Keratinocyte (primary cell): ENCODE measurements at places on chromosomes 1 and 21. TPM values are rescaled to one million over a fixed set of nuclear protein-coding genes. Genes with fewer than 3 reads are reported as not detected.
A peak's percentile ranks its signal among the peaks of the same experiment; 100 is the strongest.

The GUCA2B gene
- polyA plus RNA-seq, result not detected in 3 replicates

- no peak for DNase-seq
- H3K4me3 ChIP-seq, result no peak overlapping the region
Observed at GRCh38 chr1:228094432-228095016, 8.6 kb downstream of the C1orf35 start.

The TAS1R1 gene
- polyA plus RNA-seq, result not detected in 3 replicates

The WNT3A gene
- 0.07 to 0.15 TPM (median 0.07 TPM) in 3 replicates for polyA plus RNA-seq

The CELA3A gene
- polyA plus RNA-seq, result not detected in 3 replicates

DNA sequence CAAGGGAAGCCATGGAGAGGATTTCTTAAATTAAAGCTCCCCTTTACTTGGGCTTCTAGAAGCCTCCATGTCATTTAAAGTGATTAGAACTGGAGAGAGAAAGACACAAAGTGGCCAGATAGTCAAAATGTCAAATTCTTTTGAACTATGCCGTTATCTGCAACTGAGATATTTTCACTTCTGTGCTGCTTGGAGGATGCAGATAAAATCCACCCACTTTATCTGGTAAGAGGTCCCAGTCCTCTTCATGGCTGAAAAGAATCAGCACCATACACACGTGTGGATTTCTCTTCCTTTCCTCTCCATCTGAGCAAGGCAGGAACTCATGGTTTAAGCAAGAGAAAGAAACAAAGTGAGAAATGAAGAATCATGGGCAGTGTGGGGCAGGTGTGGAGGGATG is 276.9 kb upstream of the RUNX1 start:
- H3K36me3 ChIP-seq, result no peaks in the 10 kb centered on the region
- peaks cover 10% of the 10 kb centered on the region for H3K4me1 ChIP-seq
- no peak overlapping the region for H3K4me3 ChIP-seq
- no peak for DNase-seq

DNA sequence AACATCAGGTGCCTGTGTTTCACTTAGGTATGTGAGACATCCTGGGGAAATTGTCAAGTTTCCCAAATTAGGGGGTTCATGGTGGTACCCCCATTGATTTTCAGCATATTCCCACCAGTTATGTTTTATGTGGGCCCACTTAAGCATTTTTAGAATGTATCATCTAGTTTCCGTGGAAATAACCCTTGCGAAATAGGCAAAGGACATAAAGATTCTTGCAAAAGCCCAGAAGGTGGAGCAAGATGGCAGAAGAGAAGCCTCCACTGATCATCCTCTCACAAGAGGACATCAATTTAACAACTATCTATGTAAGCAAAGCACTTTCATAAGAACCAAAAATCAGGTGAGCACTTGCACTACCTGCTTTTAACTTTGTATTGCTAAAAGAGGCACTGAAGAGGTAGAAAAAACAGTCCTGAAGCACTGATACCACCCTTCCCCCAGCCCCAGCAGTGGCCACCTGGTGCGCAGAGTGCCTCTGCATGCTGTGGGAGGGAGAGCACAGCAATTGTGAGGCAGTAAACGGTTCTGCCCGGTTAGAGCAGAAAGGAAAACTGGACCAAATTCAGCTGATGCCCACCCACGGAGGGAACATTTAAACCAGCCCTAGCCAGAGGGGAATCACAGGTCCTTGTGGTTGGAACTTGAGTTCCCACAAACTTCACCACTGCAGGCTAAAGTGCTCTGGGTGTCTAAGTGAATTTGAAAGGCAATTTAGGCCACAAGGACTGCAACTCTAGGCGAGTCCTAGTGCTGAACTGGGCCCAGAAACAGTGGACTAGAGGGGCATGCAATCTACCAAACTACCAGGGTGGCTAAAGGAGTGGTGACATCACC is 23.2 kb downstream of the MCOLN2 start:
- H3K4me3 ChIP-seq, result no peak overlapping the region
- no peak overlapping the region for H3K27ac ChIP-seq
- H3K4me1 ChIP-seq, result no peaks in the 10 kb centered on the region
- no peak for DNase-seq
- no peaks in the 10 kb centered on the region for H3K27me3 ChIP-seq

DNA sequence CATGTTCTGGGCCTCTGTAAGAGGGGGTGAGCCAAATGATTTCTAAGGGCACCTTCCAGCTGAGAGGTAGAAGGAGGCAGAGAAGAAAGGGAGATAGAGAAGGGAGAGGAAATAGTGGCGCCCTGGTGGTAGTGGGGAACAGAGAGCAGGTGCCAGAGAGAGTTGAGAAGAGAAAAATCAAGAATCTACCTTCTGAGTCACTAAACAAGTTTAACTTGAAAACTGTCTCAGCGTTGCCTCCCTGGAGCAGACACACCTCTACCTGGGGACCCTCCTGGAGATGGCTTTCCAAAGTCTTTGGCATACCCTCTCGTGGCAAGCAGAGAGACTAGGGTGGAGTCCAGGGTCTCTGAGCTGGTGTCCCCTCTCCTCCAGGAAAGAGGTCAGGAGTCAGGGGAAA is 1.1 kb upstream of the SLC45A3 start:
- H3K4me3 ChIP-seq, result no peak overlapping the region
- peaks cover 12% of the 10 kb centered on the region for H3K4me1 ChIP-seq
- H3K36me3 ChIP-seq, result no peaks in the 10 kb centered on the region
- no peak for DNase-seq

DNA sequence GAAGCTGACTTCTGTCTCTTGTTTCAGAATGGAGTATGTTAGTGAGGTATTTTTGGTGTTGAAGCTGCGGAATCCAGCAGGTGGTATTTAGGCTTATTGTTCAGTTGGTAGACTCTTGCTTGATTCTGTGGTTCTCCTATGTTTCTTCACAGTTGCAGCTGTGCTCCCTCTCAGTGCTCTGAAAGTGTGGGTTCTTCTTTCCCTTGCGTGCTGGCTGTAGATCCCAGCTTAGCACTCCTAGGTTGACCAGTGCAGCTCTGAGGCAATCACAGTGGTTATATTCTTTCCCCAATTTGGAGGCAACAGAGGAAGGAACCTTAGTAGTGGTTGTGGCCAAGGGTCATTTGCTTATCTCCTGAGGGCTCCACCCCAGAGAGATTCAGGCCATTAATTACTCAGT is 269.2 kb upstream of the NRIP1 start:
- H3K4me1 ChIP-seq, result no peaks in the 10 kb centered on the region
- no peaks in the 10 kb centered on the region for H3K27me3 ChIP-seq
- no peak overlapping the region for H3K4me3 ChIP-seq
- no peak for DNase-seq
- H3K36me3 ChIP-seq, result no peaks in the 10 kb centered on the region

DNA sequence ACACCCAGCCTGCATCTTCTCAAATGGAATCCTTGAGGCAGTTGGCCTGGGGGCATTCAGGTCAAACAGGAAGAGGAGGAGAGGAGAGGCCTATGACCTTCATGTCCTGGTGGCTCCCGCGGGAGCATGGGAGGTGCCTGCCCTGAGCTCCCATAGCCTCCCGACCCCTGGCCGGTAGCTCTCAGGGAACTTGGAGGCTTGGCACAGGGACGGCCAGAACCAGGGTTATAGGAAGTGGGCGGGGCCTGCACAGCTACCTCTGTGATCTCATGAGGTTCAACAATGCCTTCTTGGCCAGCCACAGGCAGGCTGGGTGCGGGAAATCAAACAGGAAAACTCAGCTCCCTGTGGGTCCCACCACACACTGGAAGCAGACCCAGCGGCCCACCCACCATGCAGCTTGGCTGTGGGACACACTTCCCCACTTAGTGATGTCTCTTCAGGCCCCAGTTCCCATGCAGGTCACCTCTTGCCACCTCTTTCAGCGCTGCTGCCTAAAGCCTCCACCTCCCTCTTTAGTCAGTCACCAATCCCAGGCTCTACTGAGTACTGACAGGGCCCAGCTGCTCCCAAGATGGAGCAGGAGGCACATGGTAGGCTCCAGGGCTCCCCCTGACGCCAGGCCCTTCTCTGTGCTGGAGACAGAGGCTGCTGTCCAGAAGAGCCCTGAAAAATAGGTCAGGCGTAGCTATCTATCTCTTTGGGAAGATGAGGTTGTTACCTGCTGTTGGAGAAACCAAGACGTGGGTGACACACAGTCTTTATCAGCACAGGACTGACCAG is at the start of gene SLFNL1:
TSS of gene SLFNL1 (minus strand) at position 200 of the 783 bp plus-strand sequence. CDS start 1,065 bp downstream, outside the sequence.
- no peak within 1 kb of the TSS for H3K27ac ChIP-seq
- no peaks in the 10 kb centered on the region for H3K27me3 ChIP-seq
- H3K4me1 ChIP-seq, result no peaks in the 10 kb centered on the region
- DNase-seq, result no peak

- no peak for DNase-seq
- H3K4me1 ChIP-seq, result peaks cover 7% of the 10 kb centered on the region
- H3K4me3 ChIP-seq, result no peak overlapping the region
- H3K27ac ChIP-seq, result no peak overlapping the region
- no peaks in the 10 kb centered on the region for H3K27me3 ChIP-seq
Observed at GRCh38 chr1:206851341-206852010, 13.9 kb upstream of the IL20 start.

GRCh38 chr1:47224676-47225399 is 7.2 kb downstream of the TAL1 start:
- H3K4me3 ChIP-seq, result no peak overlapping the region
- H3K36me3 ChIP-seq, result no peaks in the 10 kb centered on the region
- H3K4me1 ChIP-seq, result no peaks in the 10 kb centered on the region

DNA sequence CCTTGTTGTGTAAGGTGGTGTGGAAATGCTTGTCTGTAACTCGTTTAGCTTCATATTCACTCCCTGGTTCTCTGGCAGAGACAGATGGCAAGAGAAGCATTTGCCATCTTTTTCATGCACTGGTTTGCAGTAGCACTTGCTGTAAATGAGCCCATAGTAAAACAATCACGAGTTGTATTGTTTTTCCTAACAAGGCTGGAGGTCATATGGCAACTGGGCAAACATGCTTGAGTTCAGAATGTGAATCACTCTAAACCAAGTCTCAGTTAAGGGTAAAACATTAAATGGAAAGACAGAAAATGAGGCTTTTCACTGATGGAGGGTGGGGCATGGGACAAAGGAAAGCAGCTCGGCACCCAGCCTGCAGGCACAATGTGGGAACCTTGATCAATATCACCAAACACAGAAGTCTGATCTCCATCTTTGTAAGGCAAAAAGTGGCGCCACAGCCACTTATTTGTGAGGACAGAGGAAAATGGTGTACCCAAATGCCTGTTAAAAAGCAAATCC is 26.5 kb upstream of the LPAR3 start:
- no peaks in the 10 kb centered on the region for H3K36me3 ChIP-seq
- H3K4me3 ChIP-seq, result no peak overlapping the region
- H3K27me3 ChIP-seq, result no peaks in the 10 kb centered on the region
- DNase-seq, result no peak
- H3K4me1 ChIP-seq, result no peaks in the 10 kb centered on the region
- no peak overlapping the region for H3K27ac ChIP-seq

DNA sequence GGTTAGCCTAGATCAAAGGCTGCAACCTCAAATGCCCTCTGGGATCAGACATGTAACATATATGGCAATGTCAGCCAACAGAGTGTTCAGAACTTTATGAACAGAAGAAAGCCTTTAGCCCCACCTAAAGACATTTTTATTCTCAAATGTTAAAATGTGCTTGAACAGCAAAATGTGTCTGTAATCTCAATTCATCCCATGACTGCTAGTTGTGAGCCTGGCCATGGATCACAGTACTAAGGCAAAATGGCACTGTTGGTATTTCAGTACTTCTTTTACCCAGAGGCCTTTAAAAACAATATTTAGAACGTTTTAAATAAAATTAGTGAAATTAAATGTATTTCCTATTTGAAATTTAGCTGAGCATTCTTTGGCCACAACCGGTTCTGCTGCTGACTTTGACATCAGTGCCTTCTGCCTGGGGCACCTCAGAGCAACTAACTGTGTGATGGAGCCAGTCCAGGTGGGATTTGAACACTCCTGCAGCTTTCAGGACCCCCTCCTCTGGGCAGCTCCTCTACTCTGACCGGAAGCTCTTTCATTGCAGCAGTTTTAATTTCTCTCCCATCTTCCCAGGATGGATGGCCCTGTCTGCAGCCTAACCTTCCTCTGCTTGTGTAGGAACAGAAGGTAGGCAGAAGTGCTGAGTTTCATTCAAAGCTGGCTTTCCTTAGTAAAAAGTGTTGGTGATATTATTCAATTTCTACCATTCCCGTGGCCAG is 68.3 kb upstream of the NFIA start:
- no peak overlapping the region for H3K27ac ChIP-seq
- DNase-seq, result no peak
- H3K36me3 ChIP-seq, result no peaks in the 10 kb centered on the region
- H3K4me3 ChIP-seq, result no peak overlapping the region
- H3K4me1 ChIP-seq, result no peaks in the 10 kb centered on the region

DNA sequence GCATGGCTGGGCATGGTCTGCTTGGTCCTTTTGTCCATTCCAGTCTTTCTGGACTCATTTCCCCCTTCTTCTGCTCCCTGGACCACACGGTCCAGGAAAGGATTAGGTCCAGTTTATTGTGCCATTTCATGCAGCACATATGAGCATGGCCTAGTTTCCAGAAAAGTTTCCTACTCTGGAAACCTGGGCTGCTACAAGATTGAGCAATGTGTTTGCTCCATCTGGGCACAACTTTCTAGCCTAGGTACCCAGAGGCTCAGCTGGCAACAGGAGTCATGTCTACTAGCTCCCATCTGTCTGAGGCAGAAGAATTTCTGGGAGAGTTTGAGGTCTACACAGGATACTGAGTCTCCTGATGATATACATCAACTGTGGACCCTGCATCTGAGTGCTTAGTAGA is 14.8 kb downstream of the FMOD start:
- peaks cover 20% of the 10 kb centered on the region for H3K4me1 ChIP-seq
- H3K27me3 ChIP-seq, result no peaks in the 10 kb centered on the region
- H3K27ac ChIP-seq, result no peak overlapping the region
- no peaks in the 10 kb centered on the region for H3K36me3 ChIP-seq

GRCh38 chr1:155078469-155079209 is at the start of gene EFNA3:
Gene EFNA3, plus strand, starts transcription at chr1:155078837. Its CDS starts 105 bp downstream, at chr1:155078942.
- peaks cover 48% of the 10 kb centered on the region for H3K4me1 ChIP-seq
- H3K36me3 ChIP-seq, result no peaks in the 10 kb centered on the region
- peak within 1 kb of the TSS; percentile 69 for H3K4me3 ChIP-seq
- peaks cover 38% of the 10 kb centered on the region for H3K27me3 ChIP-seq
- H3K27ac ChIP-seq, result no peak within 1 kb of the TSS
- no peak for DNase-seq

- no peak overlapping the region for H3K4me3 ChIP-seq
- no peaks in the 10 kb centered on the region for H3K36me3 ChIP-seq
- H3K27ac ChIP-seq, result no peak overlapping the region
- H3K4me1 ChIP-seq, result no peaks in the 10 kb centered on the region
Observed at GRCh38 chr1:213947200-213947801, 40.5 kb upstream of the PROX1 start.

The OR2AK2 gene
- polyA plus RNA-seq, result not detected in 3 replicates

The MCOLN3 gene
- 5.5 to 16.2 TPM (median 15.4 TPM) in 3 replicates for polyA plus RNA-seq

DNA sequence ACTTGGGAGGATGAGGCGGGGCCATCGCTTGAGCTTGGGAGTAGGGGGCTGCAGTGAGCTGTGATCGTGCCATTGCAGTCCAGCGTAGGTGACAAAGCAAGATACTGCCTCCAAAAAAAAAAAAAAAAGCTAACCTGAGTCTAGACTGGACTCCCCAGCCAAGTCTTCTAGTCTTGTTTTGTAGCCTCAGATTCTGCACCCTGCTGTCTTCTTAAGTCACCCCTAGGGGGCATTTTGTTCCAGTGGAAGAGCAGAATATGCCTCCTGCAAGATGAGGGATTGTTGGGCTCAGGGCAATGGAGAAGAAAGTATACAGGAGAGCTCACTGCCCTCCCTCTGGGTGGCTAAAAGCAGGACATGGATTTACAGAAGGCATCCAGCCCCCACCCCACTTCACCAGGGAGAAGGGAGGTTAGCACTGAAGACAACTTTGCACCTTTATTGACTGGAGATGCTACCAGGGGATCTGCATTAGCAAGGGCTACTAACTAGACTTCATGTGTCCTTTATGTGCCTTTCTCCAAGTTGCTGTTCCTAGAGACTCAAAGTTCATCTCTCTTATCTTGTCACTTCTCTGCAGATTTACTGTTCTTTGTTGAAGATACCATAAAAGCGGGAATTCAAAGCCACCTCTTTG is 15.3 kb upstream of the RNF187 start:
- H3K4me1 ChIP-seq, result no peaks in the 10 kb centered on the region
- H3K36me3 ChIP-seq, result no peaks in the 10 kb centered on the region
- no peak overlapping the region for H3K27ac ChIP-seq
- no peak for DNase-seq
